ENCODE measurements at places on chromosomes 7 and 10.

GRCh38 chr10:33102071-33102470 is 144.0 kb upstream of the ITGB1 start:
- no peak for DNase-seq

DNA sequence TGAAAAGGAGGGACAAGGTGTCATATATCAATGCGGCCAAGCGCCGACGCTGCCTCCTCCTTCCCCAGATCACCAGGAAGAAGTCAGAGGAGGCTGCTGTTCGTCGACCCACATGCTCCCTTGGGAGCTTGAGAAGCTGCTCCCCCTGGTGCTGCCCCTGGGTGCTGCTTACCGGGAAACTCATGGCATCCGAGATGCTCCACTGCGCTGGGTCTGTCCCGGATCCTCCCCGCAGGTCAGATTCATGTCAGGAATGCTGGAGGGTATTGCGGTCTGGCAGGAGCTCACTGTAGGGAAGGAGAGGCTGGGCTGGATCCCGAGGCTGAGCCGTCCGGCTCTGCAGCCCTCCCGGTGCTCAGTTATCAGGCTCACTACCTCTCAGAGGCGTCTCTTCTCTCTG is 123.7 kb upstream of the FAM20C start:
- DNase-seq, result no peak

GRCh38 chr7:23260371-23260770 is 13.8 kb downstream of the GPNMB start:
- DNase-seq, result no peak

- DNase-seq, result no peak
Observed at GRCh38 chr7:50815138-50815537, 32.4 kb upstream of the GRB10 start.

DNA sequence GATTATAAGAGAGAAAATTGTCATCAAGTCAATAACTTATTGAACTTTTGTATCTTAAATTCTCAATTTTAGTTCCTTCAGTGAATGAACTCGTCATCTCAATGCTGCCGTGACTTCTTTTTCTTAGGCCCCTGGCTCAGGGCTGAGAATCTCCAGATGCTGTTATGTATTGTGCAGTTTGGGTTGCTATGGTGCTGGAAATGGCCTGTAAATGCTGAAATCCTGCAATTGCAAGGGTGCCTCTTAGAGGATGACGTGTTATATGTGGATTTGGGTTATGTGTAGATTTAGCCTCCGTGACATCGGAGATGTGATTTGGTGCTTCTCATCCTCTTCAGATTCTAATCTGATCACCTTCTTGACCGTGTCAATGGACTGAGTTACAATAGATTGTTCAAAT is 55.7 kb upstream of the ZRANB1 start:
- DNase-seq, result no peak

DNA sequence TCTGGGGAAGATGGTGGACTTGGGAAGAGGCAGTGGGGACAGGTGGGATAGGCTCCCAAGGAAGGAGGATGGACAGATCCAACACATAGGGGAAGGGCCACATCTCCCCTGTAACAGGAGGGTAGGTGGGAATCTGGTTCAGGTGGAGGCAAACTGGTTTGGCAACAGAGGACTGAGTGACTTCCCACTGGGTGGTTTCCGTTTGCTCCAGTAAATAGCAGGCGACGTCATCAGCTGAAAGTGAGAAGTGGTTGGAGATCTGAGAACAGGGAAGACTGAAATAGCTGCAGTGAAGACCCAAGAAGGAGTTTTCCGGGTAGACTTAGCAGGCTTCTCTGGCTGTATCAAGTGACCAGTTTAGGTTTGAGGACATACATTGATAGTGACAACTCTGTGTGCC is 504.4 kb downstream of the GALNT17 start:
- no peak for DNase-seq

DNA sequence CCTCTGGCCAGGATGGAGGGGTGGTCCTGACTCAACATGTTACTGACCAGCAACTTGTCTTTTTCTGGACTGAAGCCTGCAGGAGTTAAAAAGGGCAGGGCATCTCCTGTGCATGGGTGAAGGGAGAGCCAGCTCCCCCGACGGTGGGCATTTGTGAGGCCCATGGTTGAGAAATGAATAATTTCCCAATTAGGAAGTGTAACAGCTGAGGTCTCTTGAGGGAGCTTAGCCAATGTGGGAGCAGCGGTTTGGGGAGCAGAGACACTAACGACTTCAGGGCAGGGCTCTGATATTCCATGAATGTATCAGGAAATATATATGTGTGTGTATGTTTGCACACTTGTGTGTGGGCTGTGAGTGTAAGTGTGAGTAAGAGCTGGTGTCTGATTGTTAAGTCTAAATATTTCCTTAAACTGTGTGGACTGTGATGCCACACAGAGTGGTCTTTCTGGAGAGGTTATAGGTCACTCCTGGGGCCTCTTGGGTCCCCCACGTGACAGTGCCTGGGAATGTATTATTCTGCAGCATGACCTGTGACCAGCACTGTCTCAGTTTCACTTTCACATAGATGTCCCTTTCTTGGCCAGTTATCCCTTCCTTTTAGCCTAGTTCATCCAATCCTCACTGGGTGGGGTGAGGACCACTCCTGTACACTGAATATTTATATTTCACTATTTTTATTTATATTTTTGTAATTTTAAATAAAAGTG is 6.0 kb downstream of the PLAU start:
- no peak for DNase-seq

DNA sequence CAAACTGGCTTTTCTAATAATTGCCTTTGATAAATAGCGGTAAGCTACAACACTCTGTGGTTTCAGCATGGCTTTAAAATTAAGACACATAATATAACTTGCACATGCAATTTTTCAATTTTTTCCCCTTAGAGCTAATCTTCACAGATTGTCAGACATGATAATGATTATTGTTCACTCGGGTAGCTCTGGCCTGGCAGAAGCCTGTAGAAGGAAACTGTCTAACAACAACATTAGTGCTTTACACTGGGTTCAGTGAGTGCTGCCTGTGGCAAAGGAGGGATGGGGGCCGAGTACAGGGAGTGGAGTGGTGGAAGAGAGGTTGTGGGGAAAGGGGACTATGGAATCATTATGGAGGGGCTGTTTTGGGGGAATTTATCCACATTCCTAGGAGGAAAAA is 67.2 kb upstream of the AUTS2 start:
- no peak for DNase-seq

DNA sequence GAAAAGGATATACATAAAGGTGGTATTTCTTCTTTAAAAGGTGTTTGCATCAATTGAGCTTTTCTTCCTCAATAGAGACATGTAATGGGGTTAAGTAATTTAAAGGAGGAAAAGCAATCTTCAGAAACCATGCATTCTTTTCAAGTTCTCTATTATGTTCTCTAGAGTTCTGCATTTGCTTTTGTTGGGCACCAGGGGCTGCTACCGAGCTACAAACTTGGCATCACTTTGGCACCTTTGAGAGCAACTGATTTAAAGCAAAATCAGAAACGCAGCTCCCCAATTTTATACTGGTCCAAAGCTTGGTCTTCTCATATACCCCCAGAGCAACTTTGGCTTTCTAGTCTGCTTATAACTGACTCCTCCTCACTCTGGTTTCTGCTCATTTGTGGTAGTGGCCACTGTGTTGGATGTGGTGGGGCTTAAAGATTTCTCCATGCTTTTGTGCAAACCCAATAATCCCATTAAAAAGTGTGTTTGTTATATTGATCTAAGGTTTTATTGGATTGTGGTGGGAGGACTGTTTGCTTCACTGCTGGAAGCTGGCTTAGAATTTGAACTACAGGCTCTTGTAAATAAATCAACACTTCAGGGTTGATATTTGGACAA is 712.1 kb downstream of the PHTF2 start:
- DNase-seq, result peak; percentile 44

DNA sequence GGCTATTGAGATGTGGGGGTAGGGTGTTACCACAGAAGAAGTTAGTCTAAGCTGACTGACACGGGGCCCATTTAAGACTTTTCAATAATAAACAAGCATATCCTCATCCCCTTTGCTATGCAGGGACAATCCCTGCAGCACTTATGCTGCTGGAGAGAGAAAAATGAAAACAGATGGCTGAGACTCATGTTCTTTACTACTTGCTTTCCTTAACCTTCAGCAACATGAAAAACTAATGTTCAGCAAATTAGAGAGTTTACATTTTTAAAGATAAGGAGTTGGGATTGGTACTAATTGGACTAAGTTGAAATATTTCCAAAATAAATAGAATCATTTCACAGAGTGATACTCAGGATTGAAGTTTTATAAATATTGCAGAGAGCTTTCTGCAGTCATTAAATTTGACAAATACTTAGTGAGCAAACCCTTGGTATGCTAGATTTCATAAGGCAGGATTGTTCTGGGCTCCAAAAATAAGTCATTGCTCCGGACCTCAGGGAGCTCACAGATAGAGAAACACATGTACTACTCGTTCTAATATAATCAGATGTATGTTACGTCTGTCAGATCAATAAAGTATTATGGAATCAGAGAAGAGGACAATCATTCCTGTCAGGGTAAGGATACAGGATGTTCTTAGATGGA is 147.1 kb upstream of the LRRN3 start:
- DNase-seq, result no peak

GRCh38 chr10:84353052-84353803 is 24.8 kb downstream of the CCSER2 start:
- no peak for DNase-seq

DNA sequence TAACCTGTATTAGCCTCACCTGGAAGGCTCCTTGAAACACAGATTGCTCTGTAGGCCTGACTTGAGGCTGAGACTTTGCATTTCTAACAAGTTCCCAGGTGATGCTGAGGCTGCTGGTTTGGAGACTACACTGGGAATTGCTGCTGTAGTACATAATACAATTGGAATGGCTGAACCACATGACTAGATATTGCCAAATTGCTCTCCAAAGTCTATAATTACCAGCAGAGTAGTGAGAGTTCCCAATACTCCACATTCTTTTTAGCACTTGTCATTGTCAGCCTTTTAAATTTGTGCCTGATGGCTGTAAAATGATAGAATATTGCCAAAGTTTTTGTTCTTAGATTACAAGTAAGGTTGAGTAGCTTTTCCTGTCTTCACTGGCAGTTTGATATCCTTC is 39.9 kb downstream of the PLEKHA8 start:
- no peak for DNase-seq

GRCh38 chr10:97151307-97151914 is 34.3 kb downstream of the SLIT1 start:
- DNase-seq, result no peak

GRCh38 chr7:46949270-46949931 is 632.5 kb downstream of the TNS3 start:
- DNase-seq, result no peak

DNA sequence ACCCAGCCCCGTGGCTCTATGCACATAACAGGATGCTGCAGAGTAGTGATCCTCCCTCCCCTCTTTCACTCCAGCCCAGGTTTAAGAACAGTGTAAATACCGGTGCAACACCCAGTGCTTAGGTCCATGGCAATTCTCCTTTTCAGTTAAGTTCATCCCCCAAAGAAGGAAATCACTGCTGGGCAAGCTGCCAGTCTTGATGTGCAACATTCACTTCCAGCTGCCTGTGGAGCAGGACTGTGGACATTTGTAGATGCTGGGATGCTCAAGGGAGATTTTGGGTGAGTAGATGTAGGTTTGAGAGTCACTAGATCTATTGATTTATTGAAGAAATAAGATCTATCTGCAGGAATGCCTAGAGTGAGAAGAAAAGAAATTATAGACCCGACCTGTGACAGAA is 294.3 kb upstream of the KIAA1217 start:
- no peak for DNase-seq

- DNase-seq, result no peak
Observed at GRCh38 chr7:117862378-117862777, 10.9 kb downstream of the CTTNBP2 start.

DNA sequence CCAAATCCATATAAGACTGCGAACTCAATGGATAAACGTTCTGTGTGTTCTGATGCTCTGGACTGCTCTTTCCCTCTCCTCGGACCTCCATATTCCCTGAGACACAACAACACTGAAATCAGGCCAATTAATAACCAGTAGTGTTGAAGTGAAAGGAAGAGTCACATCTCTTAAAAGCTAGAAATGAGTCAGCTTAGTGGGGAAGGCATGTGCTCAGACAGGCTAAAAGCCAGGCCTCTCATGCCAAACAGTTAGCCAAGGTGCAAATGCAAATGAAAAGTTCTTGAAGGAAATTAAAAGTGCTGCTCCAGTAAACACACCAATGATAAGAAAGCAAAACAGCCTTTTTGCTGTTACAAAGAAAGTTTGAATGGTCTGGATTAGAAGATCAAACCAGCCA is 29.3 kb downstream of the TNS3 start:
- no peak for DNase-seq

DNA sequence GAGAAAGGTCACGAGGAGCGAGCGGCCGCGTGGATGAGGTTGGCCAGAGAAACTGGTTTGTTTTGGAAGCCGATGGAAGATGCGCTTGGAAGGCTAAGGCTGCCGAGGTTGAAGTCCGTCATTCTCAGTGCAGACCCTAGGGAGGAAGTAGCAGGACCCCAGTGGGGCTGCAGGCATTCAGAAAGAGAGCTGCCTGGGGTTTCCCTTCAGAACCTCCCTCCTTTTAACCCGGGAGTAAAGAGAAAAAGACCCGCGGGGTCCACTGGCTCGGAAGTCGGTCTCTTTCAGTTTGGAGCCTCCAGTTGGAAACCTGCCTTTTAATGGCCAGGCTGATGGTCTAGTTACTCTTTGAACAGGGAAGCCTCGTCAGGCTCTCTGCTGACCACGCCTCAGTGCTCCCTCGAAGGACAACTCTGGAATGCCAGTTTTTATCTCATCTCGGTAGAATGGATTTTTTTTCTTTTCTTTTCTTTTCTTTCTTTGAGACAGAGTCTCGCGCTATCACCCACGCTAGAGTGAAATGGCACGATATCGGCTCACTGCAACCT is 188.6 kb downstream of the CUX1 start:
- DNase-seq, result no peak

- DNase-seq, result no peak
Observed at GRCh38 chr10:98302741-98303365, 34.9 kb upstream of the LOXL4 start.
